Left ventricle myocardium superior (tissue), 1 donor: ENCODE measurements at places on chromosomes 6 and 20. TPM values are rescaled to one million over a fixed set of nuclear protein-coding genes. Genes with fewer than 3 reads are reported as not detected.
A peak's percentile ranks its signal among the peaks of the same experiment; 100 is the strongest.

DNA sequence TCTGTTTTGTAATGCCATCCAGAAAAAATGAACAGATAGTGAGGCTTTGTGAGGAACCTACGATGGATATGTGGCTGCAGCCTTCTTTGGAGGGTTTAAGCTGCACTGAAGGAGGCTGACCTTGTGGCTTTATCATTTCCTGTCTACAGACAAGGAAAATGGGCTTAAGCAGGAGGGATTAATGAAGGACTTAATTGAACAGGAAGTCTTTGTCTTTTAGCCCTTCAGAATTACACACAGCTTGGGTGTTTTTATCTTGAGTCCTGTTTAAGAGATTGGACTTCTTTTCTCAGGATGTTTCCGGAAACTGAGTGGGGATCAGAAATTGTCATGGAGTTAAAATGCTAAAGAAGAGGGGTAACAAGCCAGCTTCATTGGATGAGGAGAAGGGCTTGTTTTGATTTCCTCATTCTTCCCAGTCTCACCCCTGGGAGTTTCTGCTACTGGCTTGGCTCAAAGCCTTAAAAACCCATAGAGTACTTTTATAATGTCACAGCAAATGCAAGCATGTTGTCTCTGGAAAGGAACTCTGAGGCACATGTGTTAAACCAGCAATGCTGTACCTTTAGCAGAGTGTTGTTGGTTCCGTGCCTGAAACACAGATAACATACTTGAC, 193.6 kb downstream of the JARID2 start:
- no peak for DNase-seq

DNA sequence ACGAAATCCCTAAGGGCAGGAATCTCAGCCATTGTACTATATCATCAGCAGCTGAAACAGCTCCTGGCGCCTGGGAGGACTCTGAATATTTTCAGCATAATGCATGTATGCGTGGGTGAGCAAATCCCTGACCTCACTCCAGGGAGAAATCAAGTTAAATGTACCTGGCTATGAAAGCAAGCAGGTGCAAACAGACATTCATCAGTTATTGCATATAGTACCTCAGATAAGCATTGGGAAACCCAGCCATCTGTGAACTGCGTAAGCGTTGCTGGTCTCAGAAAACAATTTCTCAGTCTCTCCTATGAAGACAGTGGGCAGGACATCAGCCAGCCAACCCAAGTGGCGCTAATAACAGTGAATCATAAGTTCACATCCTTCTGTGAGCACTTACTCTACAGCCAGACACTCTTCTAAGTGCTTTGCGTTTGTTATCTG, 622.6 kb downstream of the EPM2A start:
- DNase-seq, result no peak

- DNase-seq, result no peak
These were observed 6.0 kb upstream of the CLDN20 start for GRCh38 chr6:155257796-155258195.

- DNase-seq, result no peak
These were observed 9.8 kb downstream of the ZBP1 start for GRCh38 chr20:57610261-57610952.

DNA sequence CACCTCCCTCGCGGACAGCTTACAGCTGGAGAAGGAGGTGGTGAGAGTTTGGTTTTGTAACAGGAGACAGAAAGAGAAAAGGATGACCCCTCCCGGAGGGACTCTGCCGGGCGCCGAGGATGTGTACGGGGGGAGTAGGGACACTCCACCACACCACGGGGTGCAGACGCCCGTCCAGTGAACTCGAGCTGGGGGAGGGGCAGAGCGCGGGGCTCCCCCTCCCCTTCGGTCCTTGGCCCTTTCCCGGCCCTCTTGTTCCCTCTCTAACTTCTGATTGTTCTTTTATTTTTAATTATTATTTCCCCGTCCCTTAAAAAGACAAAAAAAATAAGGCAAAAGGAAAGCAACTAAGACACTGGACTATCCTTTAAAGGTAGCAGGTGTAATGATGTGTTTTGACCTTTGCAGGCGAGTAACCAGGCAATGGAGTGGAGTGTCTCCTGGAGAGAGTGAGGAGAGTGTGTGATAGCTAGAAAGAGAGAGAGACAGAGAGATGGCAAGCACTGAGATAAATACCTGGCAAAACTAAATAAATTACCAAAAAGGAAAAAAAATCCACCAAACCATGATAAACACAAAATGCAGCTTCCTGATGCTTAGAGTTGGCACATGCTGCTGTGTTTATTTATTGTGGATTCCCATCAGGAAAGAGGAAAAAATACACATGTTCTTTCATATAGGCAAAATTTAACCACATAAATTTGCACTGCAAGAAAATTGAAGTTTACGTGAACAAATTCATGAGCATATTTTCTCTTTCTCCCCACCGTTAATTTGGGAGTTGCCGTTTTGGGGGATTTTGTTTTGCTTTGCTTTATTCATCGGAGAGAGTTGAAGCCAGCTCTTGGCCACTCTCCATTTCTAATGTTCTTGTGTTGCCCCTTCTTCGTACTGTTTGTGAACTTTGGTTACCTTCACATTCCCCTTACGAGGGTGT, 1.9 kb downstream of the POU3F2 start:
- DNase-seq, result no peak

- DNase-seq, result peak; percentile 57
These were observed 12.9 kb upstream of the TLDC2 start for GRCh38 chr20:36862857-36863668.

DNA sequence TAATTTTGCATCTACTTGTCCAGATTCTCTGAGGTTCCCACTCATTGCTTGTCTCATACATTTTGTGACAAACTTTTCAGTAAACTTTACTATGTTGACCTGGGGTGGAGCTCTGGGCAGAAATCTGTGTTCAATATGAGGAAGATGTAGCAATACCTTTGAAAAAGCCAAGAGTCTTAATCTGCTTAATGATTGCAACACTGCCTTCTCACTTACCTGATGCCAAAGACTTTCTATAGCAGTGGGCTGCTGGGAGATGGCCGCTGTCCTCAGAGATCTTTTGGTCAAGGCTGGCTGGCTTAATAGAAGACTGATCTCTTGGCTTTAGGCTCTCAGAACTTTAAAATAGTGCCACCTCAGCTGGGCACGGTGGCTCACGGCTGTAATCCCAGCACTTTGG, 70.1 kb upstream of the RBM24 start:
- no peak for DNase-seq

The DNMT3B gene
- total RNA-seq, result 0.50 TPM

The HUS1B gene
- not detected for total RNA-seq

The NMBR gene
- total RNA-seq, result not detected

The COL9A3 gene
- total RNA-seq, result 2.9 TPM

The GRM1 gene
- 1.3 TPM for total RNA-seq

The KATNA1 gene
- 9.5 TPM for total RNA-seq
